IMR-90 (cell line): ENCODE measurements at places on chromosomes 11 and 22.

- DNase-seq = no peak
Observed at GRCh38 chr11:112694245-112694644, 267.0 kb upstream of the NCAM1 start.

DNA sequence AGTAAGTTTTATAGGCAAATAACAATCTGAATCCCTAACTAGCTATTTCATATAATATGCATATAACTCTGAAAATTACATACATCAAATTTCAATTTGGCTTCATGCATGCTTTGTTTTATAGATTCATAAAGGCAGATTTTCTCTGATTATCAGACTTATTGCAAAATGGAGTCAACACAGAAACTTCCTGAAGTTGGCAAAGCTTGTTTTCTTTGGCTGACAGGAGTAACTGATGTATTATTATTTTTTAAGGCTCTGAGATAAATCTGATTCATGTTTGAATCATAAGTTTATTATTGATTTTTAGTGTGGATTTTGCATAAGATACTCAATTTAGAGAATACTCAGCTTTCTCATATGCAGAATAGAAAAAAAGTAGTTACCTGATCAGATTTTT is 356.3 kb upstream of the CCDC90B start:
- DNase-seq = no peak

DNA sequence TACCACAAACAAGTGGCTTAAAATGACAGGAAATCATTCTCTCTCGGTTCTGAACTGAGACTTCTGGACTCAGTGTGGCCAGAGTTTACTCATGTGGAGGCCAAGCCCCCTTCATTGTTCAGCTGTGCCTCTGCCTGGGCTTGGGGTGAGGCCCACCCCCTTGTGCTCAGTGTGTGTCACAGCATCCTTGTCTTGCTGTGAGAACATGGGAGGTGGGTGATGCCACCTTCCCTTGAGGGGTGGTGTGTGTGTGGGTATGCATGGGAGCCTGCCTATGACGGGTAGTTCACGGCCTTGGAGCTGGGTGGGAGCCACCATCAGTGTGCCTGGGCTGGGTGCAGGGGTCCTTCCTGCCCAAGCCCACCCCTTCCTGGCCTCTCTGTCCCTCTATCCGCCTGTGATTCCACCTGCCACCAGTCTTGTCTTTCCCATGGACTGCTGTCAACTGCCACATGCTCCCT is 101.7 kb downstream of the MORC2 start:
- no peak for DNase-seq

DNA sequence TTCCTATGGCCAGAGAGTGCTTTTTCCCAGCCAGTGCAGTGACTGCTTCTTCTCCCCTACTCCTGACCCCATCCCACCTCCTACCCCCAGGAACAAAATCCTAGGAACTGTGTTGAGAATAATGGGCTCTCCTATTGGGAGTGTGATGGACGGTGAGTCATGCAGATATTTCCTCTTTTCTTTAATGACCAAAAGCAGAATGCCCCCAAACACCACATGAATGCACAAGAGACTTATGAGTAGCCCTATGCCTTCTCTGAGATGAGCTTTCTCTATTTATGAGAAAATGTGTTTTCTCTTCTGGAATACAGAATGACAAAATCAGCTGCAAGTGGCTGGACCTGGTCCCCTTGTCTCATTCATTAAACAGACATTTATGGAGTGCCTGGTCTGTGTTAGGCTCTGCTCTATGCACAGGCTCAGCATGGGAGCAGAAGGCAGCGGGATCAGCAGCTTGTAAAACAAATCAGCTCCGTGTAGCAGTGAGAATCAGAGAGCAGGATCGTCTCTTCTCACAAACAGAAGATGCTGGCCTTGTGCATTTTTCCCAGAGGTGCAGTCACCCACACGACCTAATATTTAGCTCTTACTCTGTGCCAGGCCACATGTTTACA is 47.5 kb upstream of the GALNT18 start:
- DNase-seq = no peak

DNA sequence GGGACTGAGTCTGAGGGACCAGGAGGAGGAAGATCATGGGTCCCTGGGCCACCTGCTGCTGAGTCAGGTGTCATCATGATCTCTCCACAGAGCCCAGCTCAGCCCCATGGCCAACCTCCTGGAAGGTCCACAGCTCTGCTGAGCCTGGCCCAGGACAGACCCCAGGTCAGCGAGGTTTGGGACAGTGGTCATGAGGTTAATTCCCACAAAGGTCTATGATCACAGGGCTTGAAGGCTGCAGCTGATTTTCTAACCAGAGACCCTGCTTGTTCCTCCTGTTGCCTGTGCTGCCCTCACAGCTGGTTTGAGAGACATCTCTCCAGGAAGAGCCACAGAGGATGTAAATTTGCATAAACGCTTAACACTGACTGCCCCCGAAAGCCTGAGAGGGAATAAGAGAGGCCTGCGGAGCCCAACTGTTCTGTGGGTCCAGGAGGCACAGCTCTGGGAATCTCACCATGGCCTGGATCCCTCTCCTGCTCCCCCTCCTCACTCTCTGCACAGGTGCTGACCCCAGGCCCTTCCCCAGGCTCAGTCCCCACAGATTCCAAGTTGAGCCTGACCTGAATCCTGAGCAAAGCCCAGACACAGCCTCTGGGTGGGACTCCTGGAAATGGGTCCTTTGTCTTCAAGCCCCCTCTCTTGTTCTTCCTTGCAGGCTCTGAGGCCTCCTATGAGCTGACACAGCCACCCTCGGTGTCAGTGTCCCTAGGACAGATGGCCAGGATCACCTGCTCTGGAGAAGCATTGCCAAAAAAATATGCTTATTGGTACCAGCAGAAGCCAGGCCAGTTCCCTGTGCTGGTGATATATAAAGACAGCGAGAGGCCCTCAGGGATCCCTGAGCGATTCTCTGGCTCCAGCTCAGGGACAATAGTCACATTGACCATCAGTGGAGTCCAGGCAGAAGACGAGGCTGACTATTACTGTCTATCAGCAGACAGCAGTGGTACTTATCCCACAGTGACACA is 102.8 kb downstream of the GGTLC2 start:
- no peak for DNase-seq

DNA sequence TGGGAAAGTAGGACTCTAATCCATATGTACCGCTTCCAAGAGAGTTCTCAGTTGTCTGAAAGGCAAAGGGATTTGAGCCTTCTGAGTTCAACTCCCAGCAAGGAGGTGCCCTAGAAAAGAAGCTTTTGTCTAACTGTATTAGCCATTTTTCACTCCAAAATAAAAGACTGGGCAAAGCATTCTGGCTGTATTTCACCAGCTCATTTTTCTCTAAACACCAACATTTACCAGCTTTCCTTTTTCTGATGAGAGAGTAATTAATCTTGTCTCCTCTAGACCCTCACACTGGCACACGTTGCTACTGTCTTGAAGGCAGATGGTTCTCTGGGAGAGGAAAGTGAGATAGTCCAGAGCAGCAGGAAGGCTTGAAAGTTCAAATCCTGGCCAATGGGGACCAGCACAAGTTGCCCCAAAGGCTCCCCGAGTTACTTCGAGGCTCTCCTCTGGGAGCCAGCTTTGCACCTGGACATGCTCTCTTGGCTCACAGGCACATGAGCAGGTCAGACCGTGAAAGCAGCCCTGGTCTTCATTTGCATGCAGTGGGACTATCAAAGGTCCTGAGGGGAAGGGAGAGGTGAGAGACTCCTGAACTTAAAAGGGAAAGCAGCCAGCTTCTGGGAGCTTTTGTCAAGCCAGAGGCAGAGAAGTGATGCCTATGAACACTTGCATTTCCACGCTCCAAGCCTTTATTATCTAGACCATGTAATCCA is 100.0 kb downstream of the NTM start:
- DNase-seq = no peak

DNA sequence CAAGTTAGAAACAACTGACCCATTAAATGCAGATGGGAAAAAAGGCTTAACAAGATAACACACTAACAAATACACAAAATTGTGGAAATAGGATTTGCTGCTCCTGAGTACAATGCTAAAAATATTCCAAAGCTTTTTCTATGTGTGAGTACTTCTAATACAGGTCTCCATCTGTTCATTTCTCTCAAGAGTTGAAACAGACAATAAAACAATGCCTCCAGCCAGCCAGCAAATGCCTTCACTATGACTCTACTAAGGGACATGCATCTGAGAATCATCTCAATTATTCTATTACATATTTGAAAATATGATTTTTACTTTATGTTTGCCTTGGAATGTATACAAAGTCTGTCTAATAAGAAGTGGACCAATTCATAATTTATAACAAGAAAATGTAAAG is 119.0 kb downstream of the CADM1 start:
- DNase-seq = peak; percentile 47

GRCh38 chr22:27647540-27647939 is 154.0 kb downstream of the MN1 start:
- no peak for DNase-seq

GRCh38 chr11:121564948-121565684 is 112.3 kb upstream of the SORL1-AS1 start:
- no peak for DNase-seq

DNA sequence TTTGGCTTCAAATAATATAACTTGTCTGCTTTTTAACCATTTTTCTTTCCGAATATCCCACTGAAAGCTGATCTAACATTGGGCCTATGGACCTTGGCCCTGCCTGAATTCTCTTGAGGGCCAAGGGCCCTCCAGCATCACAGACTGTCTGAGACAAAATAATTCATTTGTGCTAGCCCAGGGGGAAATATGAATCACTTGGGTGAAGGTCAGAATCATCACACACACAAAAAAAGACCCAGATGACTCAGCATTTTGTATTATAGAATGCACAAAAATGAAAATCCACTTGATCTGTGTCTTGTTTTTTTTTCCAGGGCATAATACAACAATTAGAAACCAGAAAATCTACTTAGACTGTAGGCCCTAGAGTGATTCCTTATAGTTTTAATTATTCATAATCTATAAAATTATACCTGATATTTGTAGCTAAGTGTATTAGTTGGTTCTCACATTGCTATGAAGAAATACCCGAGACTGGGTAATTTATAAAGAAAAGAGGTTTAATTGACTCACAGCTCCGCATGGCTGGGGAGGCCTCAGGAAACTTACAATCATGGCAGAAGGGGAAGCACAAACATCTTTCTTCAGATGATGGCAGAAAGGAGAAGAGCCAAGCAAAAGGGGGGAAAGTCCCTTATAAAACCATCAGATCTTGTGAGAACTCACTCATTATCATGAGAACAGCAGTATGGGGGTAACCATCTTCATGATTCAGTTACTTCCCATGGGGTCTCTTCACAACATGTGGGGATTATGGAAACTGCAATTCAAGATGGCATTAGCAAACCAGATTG is 15.6 kb upstream of the RDX start:
- DNase-seq = peak; percentile 75

- no peak for DNase-seq
Observed at GRCh38 chr11:68036141-68036716, 2.6 kb upstream of the TCIRG1 start.

DNA sequence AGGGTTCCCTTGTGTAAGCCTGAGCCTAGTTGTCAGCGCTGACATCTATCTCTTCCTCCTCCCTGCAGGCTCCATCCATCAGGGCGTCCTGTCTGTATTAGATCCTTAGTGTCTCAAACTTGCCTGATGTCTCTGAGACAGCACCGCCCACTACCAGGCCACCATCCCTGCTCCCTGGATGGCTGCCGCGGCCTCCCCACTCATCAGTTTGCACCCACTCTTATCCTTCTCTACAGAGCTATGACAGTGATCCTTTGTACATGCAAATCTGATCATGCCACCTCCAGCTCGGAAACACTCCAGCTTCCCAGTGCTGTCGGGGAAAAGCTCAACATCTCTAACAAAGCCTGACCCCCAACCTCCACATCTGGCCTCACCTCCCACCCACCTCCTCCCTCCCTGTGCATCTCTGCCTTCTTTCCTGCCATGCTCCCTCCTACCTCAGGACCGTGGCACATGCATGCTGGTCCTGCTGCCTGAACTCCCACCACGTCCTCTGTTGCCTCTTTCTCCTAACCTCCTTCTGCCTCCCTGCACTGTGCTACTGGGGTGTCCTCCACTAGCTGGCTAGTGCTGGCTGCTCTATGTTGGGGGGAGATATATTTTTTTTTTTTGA is 61.6 kb upstream of the EIF3D start:
- DNase-seq = no peak

DNA sequence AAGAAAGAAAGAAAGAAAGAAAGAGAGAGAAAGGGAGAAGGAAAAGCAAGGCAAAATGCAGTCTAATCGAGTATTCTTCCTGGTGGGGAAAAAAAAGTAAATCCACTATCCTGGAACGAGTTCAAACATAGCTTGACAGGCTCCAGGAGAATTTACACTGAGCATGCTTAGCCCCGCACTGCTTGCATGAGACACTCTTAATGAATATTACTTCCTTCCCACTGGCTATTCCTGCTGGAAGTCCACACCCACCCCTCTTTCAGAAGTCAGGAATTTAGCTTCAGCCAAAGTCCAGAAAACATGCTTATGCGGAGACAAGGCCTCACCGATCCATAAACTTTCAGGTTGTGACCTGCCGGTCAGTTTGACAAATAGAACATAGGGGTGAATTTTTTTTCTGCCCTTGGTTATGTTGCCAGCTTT is 251.8 kb upstream of the BLID start:
- DNase-seq = peak; percentile 82

GRCh38 chr11:131190446-131190845 is 180.0 kb upstream of the NTM start:
- no peak for DNase-seq

DNA sequence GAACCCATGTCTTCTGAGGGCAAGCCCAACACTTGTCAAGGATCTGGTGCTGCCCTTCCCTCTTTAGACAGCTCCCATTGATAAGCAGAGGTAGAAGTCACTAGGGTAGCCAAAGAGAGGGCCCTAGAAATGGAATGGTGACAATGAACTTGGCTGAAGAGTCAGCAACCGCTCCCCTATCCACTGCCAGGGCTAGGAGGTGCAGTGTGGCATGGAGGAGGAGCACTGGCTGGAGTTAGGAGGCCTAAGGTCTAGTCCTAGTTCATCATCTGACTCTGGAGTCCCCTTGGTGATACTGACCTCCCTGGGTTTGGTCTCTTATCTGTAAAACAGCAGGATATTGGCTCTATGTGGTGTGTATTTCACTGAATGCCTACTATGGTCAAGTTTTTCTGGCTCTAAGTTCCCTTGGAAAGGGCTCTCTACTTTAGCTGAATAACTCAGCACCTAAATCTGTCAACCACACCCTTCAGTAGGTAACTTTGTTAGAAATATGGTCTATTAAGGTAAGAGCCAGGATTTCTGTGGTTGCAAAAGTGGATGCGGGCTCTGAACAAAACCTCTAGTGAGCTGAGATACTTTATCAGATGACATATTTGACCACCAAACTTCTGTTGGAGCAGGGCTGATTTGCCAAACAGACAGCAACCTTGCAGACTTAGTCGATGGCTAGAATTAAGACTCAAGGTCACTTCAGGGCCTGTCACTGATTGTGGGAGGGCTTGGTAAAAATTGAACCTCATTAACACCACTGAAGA is 10.5 kb downstream of the TIMP3 start:
- DNase-seq = no peak
